Adrenal gland (tissue), 19 donors: ENCODE measurements at places on chromosomes 12 and 14. TPM values are rescaled to one million over a fixed set of nuclear protein-coding genes. Genes with fewer than 3 reads are reported as not detected.

DNA sequence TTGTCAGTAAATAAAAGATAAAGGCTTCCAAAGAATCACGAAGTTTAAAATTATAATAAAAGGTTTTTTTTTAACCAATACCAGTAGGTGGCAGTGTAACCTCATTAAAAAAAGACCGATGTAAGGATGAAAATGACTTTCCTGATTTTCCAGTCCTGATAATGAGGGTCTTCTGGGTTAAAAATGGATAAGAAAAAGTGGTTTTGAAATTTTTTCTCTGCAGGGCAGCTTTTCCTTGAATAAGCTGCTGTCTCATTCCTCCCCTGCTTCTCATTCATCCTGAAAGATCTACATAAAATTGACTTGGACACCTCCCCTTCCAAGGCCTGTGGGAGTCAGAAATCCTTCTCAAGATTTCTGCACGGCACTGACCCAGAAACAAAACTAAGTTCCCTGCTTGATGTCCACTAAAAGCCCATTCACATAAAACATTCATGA, 58.9 kb upstream of the FBXO33 start:
- H3K4me3 ChIP-seq = no peak overlapping the region
- no peaks in the 10 kb centered on the region for H3K4me1 ChIP-seq
- H3K27me3 ChIP-seq = no peaks in the 10 kb centered on the region

GRCh38 chr12:5246196-5246595, 185.7 kb upstream of the NTF3 start:
- DNase-seq = no peak
- H3K36me3 ChIP-seq = no peaks in the 10 kb centered on the region
- no peaks in the 10 kb centered on the region for H3K4me1 ChIP-seq
- H3K27me3 ChIP-seq = no peaks in the 10 kb centered on the region
- no peak overlapping the region for H3K27ac ChIP-seq

GRCh38 chr14:38405851-38406635, 150.2 kb upstream of the CLEC14A start:
- H3K27ac ChIP-seq = no peak overlapping the region
- H3K4me1 ChIP-seq = no peaks in the 10 kb centered on the region
- H3K4me3 ChIP-seq = no peak overlapping the region
- H3K36me3 ChIP-seq = no peaks in the 10 kb centered on the region
- no peaks in the 10 kb centered on the region for H3K27me3 ChIP-seq

DNA sequence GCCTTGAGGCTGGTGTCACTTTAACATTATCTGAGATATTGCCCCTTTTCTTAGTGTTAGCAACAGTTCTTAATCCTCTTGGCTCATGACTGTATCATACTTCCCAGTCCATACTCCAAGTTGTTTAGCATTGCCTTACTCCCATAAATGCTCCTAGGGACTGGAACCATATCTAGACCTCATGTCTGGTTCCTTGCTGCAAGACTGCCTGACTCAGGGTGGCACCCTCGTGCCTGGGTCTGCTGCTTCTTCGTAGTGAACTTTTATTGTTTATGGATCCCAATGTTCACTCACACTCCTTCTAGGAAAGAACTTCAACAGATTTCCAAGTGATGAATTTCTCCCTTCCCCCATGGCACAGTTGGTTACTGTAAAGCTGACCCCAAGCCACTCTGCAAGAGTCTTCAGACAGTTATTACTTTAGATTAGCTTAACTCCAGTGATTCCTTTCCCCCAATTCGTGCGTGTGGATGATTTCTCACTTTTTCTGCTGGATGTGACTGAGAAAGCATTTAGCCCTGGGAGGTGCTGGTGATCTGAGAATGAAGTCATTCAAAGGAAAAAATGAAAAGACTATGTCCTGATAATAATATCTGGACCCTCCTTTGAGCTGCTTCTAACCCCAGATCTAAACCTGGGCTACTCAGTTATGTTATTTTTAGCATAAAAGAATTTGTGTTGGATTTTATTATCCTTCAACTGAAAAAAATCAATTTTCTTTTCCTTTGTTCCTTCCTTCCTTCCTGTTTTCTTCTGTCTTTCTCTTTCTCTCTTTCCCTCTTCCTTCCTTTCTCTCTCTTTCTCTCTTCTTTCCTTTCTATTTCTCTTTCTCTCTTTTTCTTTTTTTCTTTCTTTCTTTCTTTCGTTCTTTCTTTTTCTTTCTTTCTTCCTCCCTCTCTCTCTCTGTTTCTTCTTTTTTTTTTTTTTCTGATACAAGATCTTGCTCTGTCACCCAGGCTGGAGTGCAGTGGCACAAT, 47.5 kb upstream of the PPP1R12A start:
- no peaks in the 10 kb centered on the region for H3K27me3 ChIP-seq
- no peaks in the 10 kb centered on the region for H3K4me1 ChIP-seq
- no peak for DNase-seq
- no peaks in the 10 kb centered on the region for H3K36me3 ChIP-seq

Gene DPPA3
- total RNA-seq = not detected

Gene EEA1
- total RNA-seq = 24.6 TPM
